ENCODE measurements at places on chromosomes 13 and 19. TPM values are rescaled to one million over a fixed set of nuclear protein-coding genes. Genes with fewer than 3 reads are reported as not detected.

DNA sequence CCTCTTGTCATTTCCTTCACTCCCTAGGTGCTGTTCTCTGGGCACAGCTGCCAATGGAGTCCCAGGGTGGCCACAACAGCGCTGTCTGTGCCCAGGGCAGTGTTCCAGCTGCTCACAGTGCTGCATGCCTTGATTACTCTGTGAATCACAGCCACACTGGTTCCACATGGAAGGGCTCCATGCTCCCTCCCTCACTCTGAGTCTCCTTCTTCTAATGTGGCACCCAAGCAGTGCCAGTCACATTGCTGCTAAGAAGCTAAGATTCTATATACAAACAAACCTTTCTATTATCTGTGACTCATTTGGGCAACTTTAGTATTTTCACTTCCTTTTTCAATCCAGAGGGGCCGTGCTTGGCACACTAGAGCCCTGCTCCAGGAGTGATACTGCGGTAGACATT lies 248.7 kb downstream of the TDRD3 start:
- no peak for DNase-seq

DNA sequence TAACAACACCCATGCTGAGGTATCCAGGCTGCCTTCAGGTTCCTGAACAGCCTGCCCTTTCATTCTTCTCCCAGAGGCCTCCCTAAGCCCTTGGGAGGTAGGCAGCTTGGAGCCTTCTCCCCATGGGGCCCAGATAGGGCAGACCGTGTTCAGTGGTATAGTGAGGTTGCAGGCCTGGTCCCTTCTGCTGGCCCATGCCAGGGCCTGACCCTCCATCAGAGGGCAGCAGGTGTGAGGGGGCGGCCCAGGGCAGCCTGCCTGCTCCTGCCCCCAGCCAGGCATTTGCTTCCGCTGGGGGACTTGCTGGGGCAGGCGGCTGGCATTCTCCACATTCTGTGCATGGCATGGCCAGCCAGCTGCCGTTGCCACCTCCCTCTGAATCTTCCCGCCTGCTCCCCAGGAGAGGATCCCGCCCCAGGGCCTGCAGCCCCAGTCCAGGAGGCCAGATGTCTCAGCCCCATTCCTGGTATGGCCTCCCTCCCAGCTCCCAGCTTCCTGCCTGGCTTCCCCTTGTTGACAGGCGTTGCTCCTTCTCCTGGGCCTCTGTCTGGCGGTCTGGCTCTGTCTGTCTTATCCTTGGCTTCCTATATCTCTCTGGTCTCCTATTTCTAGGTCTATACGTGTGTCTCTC lies 8.9 kb downstream of the CIC start:
- DNase-seq = no peak

GRCh38 chr19:50869479-50869878 lies 3.8 kb upstream of the KLK2 start:
- DNase-seq = no peak

DNA sequence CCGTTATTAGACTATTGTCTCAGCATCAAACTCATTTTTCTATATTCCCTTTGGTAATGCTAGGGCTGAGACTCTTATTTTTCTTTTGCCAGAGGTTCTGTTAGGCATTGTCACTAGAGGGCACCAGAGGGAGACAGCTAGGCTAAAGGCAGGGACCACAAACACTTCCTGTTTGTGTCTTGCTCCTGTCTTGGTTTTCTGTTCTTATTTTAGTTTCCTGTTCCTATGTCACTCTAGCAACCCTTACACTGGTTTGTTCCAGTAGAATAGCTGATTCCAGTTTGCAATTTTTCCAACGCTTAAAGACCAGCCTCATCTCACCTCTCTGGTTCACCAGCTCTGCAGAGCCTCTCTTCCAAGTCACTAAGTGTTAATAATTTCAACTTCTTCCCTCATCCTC lies 772.0 kb downstream of the DIAPH3 start:
- DNase-seq = no peak

DNA sequence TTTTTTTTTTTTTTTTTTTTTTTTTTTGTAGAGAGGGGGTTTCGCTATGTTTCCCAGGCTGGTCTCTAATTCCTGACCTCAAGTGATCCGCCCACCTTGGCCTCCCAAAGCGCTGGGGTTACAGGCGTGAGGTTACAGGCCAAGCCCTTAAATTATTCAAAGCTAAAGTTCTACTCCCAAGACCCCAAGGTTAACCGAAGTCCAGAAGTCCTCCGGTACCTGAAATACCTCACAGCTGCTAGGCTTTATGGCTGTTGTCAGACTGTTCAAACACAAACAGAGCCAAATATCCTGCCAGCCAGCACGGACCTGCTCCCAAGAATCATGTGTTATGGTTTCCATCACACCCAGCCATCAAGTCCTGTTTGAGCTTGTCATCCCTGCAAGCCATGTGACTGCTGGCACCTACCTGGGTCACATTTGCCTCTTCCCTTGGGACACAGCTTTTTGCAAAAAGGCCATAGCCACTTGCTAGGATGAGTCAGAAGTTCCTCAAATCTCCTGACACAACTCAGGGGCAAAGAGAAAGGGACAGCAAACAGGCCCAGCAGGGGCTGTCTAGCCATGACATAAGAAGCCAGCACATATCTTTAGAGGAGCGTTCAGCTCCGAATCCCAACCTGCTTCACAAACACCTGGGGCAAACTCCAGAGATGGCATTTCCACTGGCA lies 129.9 kb downstream of the FOXO1 start:
- DNase-seq = no peak

GRCh38 chr19:31342926-31343325 lies 6.3 kb downstream of the TSHZ3 start:
- no peak for DNase-seq

DNA sequence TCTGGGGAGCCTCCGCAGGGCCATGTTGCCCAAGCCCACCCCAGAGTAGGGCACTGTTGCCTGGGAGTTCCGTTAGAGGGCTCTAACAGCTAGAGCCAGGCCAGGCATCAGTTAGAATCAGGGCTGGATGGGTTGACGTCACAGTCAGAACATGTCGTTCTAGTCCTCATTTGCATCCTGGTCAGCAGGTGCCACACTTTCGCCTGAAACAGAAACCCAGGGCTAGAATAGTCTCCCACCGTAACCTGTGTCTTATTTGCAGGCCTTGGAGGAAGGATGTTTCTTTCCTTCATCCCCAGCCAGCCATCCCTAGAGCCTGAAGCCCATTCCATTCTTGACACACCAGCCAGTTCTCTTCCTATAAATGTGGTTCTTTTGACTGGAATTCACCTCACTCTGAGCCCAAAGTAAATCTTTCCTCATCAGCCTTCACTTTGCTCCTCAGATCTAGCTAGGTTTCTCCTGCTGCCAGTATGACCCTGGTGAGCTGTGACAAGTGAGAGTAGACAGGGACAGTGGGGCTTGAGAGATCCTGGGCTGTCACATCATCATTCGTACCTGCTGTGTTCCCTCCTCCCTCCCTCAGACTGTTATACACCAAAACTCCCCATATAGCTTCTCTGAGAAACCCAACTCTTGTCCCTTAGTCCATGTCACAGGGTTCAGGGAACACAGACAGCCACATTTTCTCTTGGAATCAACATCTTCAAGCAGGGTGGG lies 12.2 kb upstream of the CCDC97 start:
- DNase-seq = no peak

GRCh38 chr13:38167164-38167822 lies 182.4 kb upstream of the UFM1 start:
- no peak for DNase-seq

DNA sequence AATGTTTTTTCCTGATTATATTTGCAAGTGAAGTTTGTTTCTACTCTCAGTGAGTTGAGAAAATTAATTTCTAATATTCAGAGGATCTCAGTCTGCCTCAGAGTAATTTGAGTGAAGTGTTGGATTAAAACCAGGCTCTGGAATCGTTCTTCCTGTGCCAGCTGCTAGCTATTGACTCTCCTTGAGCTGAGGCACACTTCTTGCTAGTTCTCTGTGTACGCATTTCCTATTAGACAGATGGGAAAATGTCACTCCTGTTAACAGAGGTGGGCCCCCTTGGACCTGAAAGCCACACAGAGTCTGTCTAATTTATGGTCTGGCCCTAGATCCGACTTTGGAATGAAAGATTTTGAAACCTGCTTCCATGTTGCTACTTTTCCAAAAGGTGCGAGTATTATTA lies 107.6 kb upstream of the RNF113B start:
- DNase-seq = no peak

GRCh38 chr19:47794526-47794925 lies 9.8 kb downstream of the TPRX1 start:
- DNase-seq = no peak

GRCh38 chr19:58450856-58451357 lies 515 bp upstream of the ZNF324B start:
- no peak for DNase-seq

GRCh38 chr19:7292352-7292949 lies 1.8 kb downstream of the INSR start:
- no peak for DNase-seq

DNA sequence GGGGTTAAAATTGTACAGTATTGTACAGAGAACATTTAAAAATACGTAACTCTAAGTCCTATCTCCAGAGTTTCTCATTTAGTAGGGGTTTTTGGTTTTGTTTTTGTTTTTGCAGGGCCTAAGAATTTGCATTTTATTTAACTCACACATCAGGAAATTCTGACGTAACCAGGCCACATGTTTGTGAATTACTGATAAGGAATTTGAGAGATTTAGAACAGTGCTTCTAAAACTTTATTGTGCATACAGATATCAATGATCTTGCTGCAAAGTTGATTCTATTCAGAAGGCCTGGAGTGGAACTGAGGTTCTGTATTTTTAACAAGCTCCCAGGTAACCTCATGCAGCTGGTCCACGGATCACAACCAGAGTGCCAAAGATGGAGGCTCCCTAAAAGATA lies 49.3 kb downstream of the LIG4 start:
- DNase-seq = no peak

GRCh38 chr13:105058517-105058916 lies 1476.9 kb downstream of the EFNB2 start:
- no peak for DNase-seq

GRCh38 chr13:29484796-29485195 lies 110.7 kb downstream of the SLC7A1 start:
- no peak for DNase-seq

- DNase-seq = no peak
Measured at GRCh38 chr19:45824041-45824471, 8.9 kb upstream of the RSPH6A start.

DNA sequence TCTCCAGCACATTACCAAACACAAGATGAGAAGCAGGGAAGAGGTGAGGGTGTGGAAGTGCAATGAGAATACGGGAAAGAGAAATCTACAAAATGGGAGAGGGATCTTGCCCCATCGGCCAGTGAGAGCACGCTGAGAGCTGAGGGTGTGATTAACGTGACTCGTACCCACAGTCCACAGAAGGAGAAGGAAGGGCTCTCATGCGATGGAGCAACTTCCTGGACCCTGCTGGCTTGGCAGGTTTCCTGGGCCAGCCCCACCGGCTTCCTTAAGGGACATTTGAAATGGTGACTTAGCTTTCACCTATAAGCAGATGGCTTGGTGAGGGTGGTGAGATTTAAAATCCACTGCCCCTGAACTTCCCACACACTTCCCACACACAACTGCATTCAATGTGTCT lies 740.1 kb downstream of the UQCRFS1 start:
- no peak for DNase-seq

DNA sequence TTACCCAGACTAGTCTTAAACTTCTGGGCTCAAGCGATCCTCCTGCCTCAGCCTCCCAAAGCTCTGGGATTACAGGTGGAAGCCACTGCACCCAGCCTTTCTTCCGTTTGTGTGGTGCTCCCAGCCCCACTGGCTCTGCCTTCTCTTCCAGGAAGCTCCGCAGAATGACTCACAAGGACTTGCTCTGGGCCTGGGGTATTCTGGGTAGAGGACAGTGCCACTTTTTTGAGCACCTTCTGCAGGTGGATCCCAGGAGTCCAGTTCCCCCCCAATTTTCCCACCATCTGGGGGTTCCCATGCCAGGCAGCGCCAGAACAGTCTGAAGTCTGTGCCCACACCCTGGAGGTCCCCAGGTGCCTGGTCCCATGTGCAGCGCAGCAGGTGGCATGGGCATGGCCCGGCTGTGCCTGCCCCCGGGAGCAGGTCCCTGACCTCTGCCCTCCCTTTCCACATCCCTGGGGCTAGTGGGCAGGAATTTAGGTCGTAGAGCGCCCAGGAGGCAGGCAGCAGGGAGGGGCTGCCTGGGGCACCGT lies 1.6 kb downstream of the REEP6 start:
- no peak for DNase-seq

GRCh38 chr13:80121038-80121437 lies 219.9 kb downstream of the SPRY2 start:
- DNase-seq = no peak

GRCh38 chr13:23020246-23020843 lies 160.4 kb upstream of the SGCG start:
- no peak for DNase-seq

DNA sequence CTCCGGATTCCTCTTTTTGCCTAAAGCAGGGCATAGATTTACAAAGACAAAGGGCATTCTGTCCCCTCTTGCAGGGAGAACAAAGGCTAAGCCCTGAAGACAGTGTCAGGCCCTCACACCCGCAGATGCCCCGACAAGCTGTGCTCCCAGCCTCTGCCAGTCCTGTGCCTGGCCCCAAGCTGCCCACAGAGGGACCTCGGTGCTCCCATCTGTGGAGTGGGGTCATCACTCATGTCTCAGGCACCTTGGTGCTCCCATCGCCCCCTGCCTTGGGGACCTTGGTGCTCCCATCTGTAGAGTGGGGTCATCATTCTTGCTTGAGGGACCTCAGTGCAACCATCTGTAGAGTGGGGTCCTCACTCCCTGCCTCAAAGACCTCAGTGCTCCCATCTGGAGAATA lies 24.3 kb downstream of the C13orf46 start:
- DNase-seq = no peak

GRCh38 chr19:12722566-12723380 lies 959 bp downstream of the TNPO2 start:
- DNase-seq = no peak

GRCh38 chr13:72694314-72694713 lies 33.1 kb downstream of the MZT1 start:
- DNase-seq = no peak

- no peak for DNase-seq
Measured at GRCh38 chr19:22030680-22031079, 19.9 kb upstream of the ZNF208 start.

DNA sequence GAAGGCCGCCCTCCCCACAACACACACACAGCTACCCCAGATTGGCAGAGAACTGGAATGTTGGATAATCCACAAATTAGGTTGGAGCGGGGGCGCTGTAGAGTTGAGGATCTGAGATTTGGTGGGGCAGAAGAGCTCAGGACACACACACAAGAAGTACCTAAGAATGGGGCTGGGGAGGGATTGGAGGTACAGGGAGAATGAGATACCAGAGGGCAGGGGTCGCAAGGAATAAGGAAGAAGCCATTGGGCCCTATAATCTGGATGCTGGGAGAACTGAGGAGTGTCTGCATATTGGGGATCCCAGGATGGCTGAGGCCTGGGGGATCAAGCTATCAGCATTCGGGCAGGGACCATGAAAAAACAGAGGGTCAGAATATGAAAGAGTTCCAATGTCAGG lies 11.5 kb downstream of the SYT3 start:
- DNase-seq = no peak

CNFN gene
- 106 TPM for total RNA-seq

UNC13A gene
- 0.49 TPM for total RNA-seq

PLA2G4C gene
- total RNA-seq = 7.1 TPM

CGB8 gene
- not detected for total RNA-seq

PCDH17 gene
- 10.1 TPM for total RNA-seq

GAS6 gene
- total RNA-seq = 215 TPM

GRIN3B gene
- total RNA-seq = not detected

SERP2 gene
- 13.8 TPM for total RNA-seq

ZNF99 gene
- total RNA-seq = not detected

RGS9BP gene
- total RNA-seq = 0.49 TPM

MZF1 gene
- 32.2 TPM for total RNA-seq

ZNF737 gene
- total RNA-seq = 10.6 TPM

VAV1 gene
- total RNA-seq = 5.9 TPM

FGF21 gene
- total RNA-seq = not detected

LILRA1 gene
- total RNA-seq = 1.7 TPM
